ENCODE measurements at places on chromosomes 1 and 21.

- peak; percentile 96 for DNase-seq
These were observed 75.2 kb downstream of the EVI5 start for GRCh38 chr1:92709738-92710137.

DNA sequence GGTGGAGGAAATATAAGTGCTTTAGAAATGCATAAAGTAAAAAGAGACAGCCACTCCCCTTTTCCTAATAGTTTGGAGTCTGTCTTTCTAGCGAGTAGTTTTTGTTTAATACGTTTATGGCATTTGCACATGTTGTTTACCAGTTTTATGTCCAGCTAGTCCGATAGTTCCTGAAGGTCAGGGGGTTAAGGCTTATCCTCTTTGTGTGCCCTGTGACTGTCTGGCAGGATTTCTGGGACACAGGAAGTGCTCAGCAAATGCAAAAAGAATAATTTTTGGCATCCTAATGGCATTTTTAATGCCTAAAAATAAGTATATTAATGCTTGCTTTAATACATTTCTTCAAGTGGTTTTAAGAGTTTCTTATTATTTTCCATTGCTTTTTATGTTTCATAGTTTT is 58.4 kb downstream of the DYRK1A start:
- no peak for DNase-seq

DNA sequence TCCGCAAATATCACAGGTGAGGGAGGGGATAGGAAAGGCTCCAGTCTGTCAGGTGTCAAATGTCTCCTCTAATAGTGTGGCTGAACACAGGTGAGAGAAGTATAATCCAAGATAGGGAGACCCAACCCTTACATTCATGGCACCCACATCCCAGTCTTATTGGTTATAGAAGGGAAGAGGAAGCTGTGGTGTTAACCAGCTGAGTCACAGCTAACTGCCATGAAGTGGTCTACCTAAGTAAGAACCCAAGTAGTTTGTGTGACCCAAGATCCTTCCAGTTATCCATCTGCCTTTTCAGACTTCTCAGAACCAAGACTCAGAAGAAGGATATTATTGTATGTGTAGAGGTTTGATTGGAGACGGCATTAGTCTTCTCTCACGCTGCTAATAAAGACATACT is 37.1 kb downstream of the DDAH1 start:
- DNase-seq = no peak

- no peak for DNase-seq
These were observed 765 bp upstream of the BMP8A start for GRCh38 chr1:39490596-39491145.

DNA sequence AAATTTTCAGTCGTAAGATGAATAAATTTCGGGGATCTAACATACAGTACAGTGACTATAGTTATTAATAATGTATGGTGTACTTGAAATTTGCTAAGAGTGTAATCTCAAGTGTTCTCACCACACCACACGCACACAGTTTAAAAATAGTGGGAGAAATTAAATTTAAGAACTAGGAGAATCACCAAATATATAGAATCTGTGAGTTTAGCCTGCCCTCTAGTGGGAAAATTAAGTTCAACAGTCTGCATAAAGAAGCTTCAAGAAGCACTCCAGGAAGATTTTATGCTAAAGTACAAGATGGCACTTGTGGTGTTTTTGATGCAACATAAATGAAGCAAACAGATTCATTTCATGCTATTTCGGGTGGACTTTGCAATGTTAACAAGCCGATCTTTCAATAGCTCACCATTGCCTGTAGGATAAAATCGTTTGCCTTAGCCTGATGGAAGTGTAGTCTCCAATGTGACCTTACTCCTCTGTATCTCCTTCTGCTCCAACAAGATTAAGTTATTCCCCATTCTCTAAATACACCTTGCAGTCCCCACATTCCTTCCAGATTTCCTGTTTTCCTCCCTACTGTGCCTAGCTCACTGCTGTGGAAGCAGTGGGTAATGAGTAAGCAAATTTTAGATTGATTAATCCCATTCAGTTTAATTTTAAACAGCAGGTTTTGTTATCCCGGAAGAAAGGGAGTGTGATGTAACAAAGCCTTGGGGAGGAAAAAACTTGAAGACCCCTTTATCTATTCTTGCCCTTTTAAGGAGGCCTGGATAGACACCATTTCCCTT is 8.7 kb upstream of the PIK3C2B start:
- peak; percentile 70 for DNase-seq

GRCh38 chr1:229171934-229172333 is 99.0 kb upstream of the RAB4A start:
- DNase-seq = no peak

DNA sequence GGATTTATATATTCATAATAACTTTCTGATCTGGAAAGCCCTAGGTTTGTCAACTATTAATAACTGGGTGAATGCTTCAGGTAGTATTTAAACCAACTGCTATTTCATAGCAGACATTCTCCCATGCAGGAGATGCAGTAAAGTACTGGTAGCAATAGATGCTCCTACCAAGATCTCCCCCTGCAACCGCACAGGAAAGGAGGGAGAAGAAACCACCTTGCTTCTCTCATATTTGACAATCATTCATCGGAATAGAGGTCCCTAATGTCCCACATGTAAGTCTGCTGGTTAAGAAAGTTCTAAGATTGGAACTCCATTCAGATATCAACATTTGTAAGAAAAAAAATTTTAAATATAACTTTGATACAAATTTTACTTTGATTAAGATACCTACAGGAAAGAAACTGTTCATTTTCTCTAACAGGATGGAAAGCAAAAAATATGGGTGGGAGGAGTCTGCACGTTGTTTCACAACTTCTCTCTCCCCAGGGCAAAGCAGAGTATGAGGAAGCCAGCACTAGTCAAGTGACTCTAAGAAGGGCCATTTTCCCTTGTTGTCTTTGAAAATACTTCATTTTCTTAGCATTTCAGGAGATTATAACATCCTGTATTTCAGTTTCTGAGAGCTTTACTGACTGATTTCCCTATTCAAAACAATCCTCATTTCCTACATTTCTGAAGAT is at the start of gene PYHIN1:
TSS of gene PYHIN1 (plus strand) at position 498 of the 683 bp plus-strand sequence. CDS start 5,359 bp downstream, outside the sequence.
- no peak for DNase-seq

- no peak for DNase-seq
These were observed 22.5 kb upstream of the PEF1 start for GRCh38 chr1:31667065-31667785.

- peak; percentile 96 for DNase-seq
These were observed 1.5 kb upstream of the PTP4A2 start for GRCh38 chr1:31939484-31940329.

DNA sequence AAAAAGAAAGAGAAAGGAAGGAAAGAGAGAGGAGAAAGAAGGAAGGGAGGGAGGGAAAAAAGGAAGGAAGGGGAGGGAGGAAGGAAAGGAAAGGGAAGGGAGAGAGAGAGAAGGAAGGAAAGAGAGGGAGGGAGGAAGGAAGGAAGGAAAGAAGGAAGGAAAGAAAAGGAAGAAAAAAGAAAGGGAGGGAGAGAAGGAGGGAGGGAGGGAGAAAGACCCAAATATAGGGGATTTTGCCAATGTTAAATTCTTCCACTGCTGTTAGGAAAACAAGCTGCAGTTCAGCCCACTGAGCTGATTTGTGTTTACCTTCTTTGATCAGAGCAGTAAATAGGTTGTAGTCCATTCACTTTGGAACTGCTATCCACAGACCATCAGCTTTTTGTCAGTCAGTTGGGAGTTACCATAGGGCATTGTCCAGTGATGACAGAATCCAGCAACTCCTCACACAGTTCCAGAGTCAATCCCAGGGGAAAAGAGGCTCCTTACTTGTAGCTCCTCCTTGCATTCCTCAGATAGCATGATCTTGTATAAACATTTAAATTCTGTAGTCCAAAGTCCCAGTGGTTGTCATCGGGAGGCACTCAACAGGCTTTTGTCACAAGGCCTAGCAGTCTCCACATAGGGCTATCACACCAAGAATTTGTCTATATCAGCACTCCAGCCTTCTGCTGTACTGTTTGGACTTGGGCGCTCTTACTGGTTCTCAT is 13.5 kb upstream of the PPP1R8 start:
- peak; percentile 19 for DNase-seq

- DNase-seq = no peak
These were observed 15.9 kb downstream of the PEA15 start for GRCh38 chr1:160221089-160221488.

GRCh38 chr1:26530410-26530894 is 891 bp downstream of the RPS6KA1 start:
- DNase-seq = no peak

- no peak for DNase-seq
These were observed 859.6 kb downstream of the LTN1 start for GRCh38 chr21:28133116-28133515.

DNA sequence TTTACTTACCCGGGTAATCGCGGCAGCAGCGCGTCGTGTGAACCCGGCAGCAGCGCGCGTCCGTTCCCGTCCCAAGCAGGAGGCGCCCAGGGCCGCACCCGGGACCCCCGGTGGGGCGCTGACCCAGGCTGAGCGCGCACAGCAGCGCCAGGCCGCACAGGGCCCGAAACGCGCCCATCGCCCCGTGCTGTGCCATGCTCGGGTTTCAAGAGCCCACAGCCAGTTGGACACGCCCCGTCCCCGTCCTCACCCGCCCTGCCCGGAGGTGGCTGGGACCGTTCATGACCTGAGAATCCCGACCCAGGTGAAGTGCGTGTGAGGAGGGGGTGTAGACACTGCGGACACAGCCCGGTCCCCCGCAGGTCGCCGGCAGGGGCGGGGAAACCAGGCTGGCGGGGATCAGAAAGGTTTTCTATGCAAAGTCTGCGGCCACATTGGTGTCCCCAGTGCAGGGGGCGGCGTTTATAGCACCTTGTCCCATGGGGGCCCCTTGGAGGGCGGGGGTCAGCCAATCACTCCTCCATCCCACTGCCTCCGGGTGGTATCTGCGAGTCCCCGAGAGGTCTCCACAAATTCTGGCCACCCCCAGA is at the start of gene TNFRSF18:
TSS of gene TNFRSF18 (minus strand) at position 217 of the 590 bp plus-strand sequence. CDS start at position 196, 21 bp downstream.
- DNase-seq = no peak

DNA sequence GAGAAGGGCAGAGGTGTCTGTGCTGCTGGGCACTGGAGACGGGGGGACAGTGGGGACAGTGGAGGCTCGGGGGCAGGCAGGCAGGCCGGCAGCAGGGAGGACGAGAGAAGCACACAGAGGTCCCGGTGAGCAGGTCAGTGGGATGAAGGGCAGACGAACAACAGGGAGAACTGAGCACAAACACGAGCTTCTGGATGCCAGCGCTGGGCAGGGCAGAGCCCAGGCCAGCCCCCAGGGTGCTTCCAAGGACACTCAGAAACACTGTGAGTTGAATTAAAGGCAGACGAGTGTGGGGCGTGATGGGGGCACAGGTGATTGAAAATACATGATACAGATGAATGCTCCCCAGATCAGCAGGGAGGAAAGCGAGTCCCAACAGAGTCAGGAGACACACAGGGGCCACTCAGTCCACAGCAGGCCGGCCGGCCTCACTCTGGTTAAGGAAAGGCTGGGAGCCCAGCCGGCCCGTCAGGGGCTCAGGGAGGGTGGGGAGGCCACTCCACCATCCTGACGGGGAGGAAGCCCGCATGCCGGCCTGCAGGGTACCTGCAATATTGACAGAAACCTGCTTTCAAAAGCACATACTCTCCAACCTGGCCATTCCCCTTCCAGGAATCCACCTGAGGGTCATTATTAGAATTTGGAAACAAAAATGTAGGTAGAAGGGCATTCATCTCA is 14.1 kb downstream of the SLC19A1 start:
- no peak for DNase-seq

DNA sequence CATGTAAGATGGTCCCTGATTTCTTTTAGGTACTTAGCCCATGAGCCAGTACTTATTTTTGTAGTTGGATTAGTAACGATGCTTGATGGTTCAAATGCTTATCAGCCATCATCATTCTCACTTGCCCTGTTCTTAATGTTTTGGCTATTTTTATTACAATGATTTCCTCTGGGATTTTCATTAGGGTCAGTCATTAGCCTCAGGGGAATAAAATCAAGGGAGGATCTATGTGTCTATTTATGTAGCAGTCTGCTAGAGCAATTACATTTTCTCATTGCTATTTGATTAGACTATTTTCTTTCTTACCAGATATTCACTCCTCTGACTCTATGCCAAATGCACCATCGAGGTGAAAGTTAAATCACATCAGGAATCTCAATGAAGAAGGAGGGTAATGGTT is 10.9 kb upstream of the CCT8 start:
- DNase-seq = no peak

DNA sequence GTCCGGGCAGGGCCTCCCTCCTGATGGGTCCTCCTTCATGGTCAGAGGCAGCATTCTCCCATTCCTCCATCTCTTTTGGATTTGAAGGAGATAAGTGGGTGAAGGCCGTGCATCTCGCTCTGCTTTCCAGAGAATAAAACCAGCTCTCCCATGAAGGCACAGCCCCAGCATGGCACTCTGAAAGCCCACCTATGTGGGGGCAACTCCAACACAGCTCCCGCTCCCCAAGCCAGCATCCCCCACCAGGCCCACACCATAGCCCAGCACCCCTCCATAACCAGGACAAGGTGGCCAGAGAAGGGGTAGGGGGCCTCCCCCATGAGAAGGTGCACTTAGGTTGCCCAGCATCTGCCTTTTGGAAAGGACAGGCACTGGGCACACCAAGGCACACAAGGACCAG is 112.2 kb downstream of the PDE9A start:
- DNase-seq = no peak

DNA sequence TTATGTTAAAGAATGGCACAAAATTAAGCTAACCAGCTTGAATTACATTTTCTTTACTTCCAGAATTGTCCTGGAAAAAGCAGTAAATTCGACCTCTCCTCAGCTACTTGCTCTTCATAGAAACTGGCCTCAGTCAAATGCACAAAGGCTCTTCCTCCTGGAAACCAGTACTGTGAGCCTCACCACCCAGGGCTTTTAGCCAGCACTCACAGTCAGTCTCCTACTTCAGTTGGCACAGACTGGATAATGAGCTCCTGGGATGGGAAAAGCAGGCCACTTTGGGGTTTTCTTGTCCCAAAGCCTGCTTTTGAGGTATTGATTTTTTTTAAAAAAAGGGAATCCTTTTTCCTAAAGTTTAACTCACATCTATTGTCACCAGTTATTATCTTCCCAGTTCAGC is 40.4 kb downstream of the SCYL3 start:
- no peak for DNase-seq

DNA sequence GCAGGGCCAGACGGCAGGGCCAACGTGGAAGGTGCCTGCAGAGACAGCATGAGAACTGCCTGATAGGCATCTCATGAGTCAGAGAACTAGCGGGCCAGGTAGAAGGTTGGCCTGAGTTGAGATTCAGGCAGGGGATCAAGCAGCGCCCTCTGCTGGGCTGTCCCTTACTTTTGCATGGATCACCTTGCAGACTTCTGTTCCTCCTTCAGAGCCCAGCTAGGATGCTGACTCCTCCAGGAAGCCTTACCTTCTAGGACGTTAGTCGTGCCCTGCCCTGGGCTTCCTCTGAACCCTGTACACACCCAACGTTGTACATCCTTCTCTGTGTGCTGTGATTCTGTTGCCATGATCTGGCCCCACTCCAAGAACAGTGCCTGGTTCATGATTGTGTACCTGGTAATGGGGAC is 231.3 kb upstream of the VAMP3 start:
- peak; percentile 55 for DNase-seq

- no peak for DNase-seq
These were observed 2.5 kb downstream of the AGL start for GRCh38 chr1:99852648-99853047.
